ENCODE measurements at places on chromosomes 3 and 15. TPM values are rescaled to one million over a fixed set of nuclear protein-coding genes. Genes with fewer than 3 reads are reported as not detected.

The EFCC1 gene
- not detected for total RNA-seq

The APOD gene
- 0.11 TPM for total RNA-seq

The ALDH1A3 gene
- total RNA-seq = 54.7 TPM

The SERINC4 gene
- total RNA-seq = not detected

The LRRFIP2 gene
- total RNA-seq = 84.0 TPM

All from uterine smooth muscle cell (primary cell).